PC-9 (cell line): ENCODE measurements at places on chromosomes 13 and 19.

GRCh38 chr13:79703772-79704171 lies 222.8 kb downstream of the NDFIP2 start:
- no peak for DNase-seq

- DNase-seq: no peak
Measured at GRCh38 chr19:29366757-29367156, 153.8 kb upstream of the UQCRFS1 start.

GRCh38 chr19:55578031-55578760 lies 2.5 kb downstream of the ZNF579 start:
- DNase-seq: no peak

GRCh38 chr13:40143559-40143958 lies 488.1 kb downstream of the COG6 start:
- DNase-seq: no peak

- DNase-seq: no peak
Measured at GRCh38 chr19:45395821-45396617, 8.8 kb downstream of the PPP1R13L start.

GRCh38 chr13:29882076-29882475 lies 31.7 kb upstream of the UBL3 start:
- no peak for DNase-seq

GRCh38 chr19:55637534-55637933 lies 3.3 kb upstream of the ZNF580 start:
- DNase-seq: no peak

DNA sequence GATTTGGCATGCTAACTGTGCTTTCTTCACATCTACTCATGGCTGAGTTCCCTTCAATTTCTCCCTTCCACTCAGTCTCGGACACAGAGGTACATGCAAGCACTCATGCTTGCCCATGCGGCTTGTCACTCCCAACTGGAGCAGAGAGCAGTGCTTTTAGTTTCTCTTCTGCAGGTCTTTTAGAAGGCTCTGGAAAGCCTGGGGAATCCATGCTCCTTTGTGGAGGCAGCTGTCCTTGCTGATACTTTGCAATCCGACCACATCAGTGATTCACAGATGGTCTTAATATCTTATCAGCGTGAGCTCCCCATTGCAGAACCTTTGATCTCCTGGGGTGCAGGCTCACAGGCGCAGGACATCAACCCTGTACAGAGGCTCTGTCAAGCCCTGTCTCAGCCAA lies 203.9 kb downstream of the COL4A1 start:
- no peak for DNase-seq

DNA sequence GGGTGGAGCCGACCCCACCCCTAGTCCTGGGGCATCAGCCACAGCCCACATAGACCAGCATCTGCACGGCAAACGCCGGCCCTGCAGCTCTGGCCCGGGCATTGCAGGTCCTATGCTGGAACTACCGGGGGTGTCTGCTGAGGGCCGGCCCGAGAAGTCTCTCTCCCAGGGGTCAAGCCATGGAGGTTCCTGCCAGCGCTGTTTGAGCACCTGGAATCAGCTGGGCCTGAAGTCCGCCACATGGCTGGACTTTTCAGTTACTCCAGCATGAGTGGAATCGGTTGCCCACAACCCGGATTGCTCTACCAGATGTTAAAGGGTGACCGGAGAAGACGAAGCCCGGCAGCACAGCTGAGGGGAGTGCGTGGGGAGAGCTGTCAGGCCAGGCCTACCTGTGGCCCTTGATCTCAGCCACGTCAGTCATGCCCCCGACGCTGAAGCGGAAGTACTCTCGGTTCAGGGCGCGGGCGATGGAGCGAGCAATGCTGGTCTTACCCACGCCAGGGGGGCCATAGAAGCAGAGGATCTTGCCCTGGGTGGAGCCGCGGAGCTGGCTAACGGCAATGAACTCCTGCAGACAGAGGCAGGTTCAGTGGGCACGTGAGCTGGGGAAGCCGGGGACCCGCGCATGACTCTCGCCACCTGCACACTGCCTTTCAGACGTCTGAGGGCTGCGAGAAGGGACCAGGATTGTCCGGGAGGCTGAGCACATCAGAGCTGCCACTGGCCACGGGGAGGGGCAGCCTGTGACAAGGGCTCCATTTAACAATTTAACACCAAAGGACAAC lies 8.7 kb downstream of the RPL36 start:
- no peak for DNase-seq

- peak; percentile 29 for DNase-seq
Measured at GRCh38 chr13:72643311-72643989, 84.0 kb downstream of the MZT1 start.

DNA sequence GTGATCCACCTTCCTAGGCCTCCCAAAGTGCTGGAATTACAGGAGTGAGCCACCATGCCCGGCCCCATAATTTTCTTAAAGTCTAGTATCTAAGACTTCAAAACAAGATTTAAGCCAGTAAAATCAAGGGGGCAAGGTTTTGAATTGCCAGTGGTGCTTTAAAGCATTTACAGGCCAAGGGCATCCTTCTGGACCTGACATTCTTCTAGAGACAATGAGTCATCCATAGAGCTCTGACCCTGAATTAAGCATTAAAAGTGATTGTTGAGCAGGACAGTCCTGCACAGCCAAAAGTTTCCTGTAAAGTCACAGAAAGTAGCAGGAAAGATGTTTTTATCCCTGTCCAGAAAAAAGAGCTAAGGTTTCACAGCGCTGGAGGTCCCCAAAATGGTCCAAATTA lies 50.9 kb upstream of the ATP12A start:
- no peak for DNase-seq

DNA sequence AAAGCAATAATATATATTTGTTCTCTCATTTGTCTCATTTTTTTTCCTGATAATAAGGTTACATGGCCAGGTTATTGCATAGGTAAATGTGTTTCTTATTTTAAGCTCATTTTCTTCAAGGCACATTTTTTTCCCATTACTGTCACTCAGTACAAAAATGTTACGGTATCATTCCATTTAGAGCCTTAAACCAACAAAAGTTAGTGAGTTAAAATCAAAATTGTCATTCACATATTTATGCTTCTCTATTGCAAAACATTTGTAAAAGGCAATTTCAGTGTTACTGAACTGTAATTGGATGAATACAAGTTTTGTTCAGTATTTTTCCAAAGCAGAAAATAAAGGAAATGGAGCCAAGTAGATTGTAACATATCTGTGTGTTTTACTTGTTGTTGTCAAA lies 117.6 kb upstream of the MAB21L1 start:
- no peak for DNase-seq

DNA sequence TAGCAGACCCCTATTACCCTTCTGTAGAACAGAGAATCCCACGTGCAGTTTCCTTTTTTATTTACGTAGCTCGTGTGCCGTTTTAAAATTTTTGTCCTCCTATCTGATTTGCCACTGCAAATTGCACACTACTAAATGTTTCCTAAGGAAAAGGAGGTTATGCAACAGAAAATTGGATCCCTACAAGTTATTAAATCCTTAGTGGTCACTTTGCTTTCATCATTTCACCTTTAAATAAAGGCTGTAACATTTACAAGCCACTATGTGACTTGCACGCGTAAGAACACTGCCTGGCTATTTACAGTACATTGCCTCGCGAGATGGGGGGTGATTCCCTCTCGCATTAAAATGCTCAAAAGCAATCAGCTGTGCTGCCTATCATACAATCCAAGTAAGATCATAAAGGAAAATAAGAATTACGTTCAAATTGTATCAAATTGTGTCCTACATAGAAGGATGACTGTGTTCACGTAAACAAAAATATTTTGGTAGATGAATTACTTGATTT lies 525.6 kb downstream of the SUCLA2 start:
- no peak for DNase-seq

DNA sequence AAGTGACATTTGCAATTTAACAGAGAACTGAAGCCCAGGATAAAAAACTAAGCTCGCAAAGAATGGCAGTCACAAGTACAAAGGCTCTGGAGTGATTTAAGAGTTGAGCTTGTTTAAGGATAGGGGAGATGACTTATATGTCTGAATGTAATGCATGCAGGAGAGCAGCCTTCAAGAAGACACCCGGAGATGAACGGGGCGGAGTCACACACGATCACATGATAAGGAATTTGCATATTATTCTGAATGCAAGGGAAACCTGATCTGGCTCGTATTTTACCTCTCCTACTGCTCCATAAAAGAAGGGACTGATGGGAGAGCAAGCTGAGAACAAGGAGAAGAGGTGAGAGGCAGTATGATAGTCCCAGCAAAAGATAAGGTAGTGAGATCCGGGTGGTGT lies 12.9 kb downstream of the TBC1D4 start:
- DNase-seq: no peak

- no peak for DNase-seq
Measured at GRCh38 chr13:101325423-101325822, 90.9 kb downstream of the NALCN start.

DNA sequence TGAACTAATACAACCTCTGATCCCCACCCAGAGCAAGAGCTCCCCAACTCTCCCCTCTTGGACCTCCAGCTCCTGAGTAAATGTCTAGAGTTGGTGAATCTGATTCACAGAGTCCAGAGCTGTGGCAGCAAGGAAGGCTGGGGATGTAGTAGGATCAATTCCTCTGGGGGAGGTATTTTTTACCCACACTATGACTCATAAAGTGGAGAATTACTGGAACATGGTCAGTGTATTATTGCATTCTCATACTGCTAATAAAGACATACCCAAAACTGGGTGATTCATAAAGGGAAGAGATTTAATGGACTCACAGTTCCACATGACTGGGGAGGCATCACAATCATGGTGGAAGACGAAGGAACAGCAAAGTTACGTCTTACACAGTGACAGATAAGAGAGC lies 496.7 kb downstream of the EFNB2 start:
- no peak for DNase-seq

- no peak for DNase-seq
Measured at GRCh38 chr13:22648320-22648801, 532.4 kb upstream of the SGCG start.

DNA sequence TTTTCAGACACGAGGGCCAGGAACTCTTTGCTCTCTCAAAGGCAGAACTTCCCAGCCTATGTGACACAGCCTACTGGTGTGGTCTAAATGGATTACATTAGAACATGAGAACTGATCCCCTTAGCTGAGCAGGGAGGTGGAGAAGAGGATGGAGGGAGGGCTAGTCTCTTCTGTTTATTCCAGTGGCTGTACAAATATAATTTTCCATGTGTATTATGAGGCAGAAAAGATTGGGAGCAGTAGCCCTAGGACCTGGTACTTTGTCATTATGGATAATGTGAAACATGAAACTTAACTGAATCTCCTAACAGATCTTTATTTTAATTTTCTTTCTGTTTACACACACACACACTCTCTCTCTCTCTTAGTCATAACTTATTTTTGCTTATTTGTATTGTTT lies 82.1 kb downstream of the WDFY2 start:
- DNase-seq: no peak

DNA sequence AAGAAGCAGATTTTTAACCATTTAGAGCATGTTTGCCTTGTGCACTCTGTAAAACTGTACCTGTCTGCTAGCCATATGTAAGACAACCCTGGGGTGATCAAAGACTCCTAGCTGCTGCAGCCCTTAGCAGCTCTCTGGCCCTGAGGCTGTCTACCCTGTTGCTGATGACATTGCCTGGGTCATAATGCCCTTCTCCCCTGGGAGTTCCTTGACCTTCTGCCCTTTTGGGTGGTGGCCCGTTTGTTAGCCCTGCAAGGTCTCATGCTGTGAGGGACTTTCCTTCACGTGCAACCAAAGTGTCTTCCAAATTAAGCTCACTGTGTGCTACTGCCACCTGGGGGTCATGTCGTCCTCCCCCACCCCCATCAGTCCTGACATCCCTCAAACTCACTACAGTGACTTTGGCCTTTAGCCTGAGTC lies 7.4 kb downstream of the GPC6 start:
- DNase-seq: no peak

- DNase-seq: no peak
Measured at GRCh38 chr13:65911546-65912193, 1318.5 kb downstream of the PCDH9 start.

DNA sequence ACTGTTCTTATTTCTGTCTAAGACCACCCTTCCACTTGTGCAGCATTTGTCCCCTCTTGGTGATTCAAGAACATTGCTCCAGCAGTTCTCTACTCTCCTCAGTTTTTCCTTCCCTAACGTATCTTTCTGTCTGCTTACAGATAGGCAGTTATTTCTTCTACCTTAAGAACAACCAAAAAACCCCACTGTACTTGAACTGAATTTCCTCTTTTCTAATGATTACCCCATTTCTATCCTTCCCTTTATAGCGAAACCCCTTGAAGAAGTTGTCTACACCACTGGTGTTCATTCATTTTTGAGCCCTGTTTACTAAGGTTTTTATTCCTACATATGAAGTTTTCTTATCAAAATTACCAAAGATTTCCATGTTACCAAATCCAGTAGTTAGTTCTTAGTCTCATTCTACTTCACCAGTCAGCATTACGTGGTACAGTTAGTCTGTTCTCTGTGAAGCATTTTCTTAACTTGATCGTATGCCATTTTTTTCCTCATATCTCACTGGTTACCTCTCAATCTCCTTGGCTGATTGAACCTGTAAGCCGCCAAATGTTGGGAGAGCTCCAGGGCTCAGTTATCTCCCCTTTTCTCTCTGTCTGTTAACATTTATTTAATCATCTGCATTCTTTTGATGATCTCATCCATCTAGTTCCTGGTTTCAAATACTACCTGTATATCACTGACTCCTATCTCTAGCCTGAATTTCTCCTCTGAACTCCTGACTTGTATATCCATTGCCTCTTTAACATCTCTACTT lies 9.0 kb downstream of the LSM14A start:
- peak; percentile 45 for DNase-seq

GRCh38 chr13:102192858-102193257 lies 209.0 kb downstream of the FGF14 start:
- DNase-seq: no peak

DNA sequence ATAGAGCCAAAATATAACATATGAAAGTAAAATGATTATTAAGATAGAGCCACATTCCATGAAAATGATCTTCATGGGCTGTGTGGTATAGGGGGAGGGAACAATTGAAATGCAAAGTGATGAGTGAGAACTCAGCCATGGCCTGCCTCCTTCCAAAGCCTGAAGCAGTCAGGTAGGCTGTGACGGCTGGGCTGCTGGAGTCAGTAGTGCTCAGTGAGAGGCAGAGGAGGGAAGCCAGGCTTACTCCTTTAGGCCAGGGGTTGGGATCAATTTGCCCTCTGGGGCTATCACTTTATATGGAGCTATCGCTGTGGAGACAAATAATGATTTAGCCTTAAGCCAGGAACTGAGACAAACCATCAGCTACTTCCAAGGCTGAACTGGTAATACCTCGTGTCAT lies 654.9 kb downstream of the FGF9 start:
- DNase-seq: no peak

DNA sequence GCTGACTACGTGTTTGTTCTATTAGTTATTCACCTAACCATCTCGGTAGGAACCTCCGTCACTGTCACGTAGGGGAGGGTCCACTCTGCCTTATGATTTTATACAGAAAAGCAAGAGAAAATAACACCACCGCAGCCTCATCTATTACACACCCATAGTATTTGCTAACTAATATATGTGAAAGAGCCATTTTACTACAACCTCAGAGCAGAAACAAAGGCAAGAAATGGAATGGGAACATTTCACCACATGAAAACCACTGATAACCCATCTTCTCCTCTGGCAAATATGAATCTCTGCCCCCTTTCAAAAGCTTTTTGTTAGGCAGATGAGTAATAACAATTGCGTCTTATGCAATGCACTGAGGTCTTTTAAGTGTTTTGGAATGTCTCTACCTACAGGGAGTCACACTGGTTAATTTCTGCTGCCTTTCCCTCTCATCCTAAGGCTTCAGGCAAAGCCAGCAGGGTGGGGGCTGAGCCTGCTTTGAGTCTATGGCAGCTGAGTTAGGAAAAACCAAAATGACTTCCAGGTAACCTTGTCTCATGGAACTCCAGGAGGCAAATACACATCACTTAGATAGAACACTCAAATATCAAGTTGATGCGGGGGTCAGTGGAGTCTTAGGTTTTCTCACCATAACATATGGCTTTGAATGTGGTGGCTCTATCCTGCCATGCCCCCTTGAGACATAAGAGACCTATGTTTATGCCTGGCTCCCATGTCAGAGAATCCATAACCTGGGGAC lies 15.0 kb downstream of the TSHZ3 start:
- no peak for DNase-seq
